ENCODE measurements at places on chromosomes 16 and 17.

- no peaks in the 10 kb centered on the region for H3K27me3 ChIP-seq
- DNase-seq = no peak
- H3K4me1 ChIP-seq = peaks cover 23% of the 10 kb centered on the region
Observed at GRCh38 chr17:82236142-82236971, 7.5 kb downstream of the SLC16A3 start.

DNA sequence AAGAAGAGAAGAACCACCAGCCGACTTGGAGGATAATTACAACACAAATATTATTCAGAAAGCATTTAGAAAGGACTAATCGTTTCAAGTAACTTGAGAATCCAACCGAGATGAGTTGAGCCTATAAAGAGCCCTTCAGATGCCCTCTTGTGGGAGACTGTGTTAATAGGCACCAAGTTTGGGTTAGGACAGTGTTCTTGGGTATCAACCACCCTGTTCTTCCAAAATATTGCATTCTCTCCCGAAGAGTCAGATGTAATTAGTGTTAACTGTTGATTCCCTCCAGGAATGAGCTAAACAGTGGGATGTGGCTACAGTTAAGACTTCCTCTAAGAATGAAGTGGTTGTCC is 87.8 kb upstream of the NOL11 start:
- peaks cover 14% of the 10 kb centered on the region for H3K36me3 ChIP-seq
- DNase-seq = no peak
- peaks cover 34% of the 10 kb centered on the region for H3K4me1 ChIP-seq
- no peak overlapping the region for H3K4me3 ChIP-seq
- peak overlapping the region; percentile 68 for H3K27ac ChIP-seq

DNA sequence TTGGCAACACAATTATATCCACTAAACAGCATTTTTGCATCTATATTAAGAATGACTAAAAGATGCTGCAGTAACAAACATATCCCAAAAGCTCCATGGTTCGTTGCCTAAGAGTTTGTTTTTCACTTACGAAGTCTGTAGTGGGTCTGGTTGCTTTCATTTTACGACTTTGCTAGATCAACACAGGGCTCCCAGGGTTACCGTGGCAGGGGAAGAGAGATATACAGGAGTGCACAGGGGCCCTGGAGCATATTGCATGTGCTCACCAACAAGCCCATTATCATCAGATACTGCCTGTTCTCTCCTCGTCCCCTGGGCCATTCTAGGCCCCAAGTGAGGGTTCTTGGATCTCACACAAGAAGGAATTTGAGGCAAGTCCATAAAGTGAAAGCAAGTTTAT is 3.1 kb upstream of the MMP2 start:
- peaks cover 33% of the 10 kb centered on the region for H3K27me3 ChIP-seq
- H3K4me1 ChIP-seq = no peaks in the 10 kb centered on the region
- H3K36me3 ChIP-seq = no peaks in the 10 kb centered on the region
- H3K4me3 ChIP-seq = no peak overlapping the region

DNA sequence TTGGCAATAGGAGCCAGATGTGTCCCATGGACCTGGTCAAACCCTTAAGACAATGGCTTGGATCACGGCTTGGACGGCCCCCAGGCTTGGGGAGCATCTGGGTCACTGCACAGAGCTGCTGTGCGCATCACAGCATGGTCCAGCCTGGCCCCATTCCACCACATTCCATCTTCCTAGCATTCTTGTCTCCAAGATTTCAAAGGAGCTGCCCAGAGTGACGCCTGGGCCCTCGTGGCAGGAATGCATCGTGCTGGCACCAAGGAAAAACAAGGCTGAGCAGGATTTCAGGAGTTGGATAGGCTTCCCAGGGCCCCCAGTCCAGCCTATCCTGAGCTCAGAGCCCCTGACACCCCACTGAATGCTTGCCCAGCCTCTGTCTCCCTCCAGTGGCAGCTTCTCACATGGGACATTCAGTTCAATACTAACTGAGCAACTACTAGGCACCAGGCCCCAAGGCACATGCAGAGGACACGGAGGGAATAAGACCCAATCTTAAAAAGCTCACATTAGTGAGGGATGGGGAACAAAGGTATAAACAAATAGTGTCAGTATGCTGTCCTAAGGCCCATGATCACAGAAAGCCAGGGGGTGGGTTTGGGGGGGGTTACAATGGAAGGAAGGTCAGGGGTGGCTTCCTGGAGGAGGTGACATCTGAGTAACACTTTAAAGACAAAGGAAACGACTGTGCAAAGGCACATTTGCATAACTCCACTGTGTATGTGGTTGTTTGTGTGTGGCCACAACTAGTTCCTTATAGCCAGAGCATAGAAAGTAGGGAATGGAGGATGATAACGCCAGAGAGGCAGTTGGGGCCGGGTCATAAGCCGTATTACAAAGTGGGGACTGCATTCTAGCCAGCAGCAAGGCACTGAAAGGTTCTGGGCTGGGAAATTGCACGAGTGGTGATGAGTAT is 34.1 kb downstream of the TK2 start:
- no peaks in the 10 kb centered on the region for H3K36me3 ChIP-seq
- DNase-seq = peak; percentile 74
- peaks cover 47% of the 10 kb centered on the region for H3K4me1 ChIP-seq
- H3K4me3 ChIP-seq = peak overlapping the region; percentile 92
- H3K27me3 ChIP-seq = no peaks in the 10 kb centered on the region
- peak overlapping the region; percentile 100 for H3K27ac ChIP-seq

DNA sequence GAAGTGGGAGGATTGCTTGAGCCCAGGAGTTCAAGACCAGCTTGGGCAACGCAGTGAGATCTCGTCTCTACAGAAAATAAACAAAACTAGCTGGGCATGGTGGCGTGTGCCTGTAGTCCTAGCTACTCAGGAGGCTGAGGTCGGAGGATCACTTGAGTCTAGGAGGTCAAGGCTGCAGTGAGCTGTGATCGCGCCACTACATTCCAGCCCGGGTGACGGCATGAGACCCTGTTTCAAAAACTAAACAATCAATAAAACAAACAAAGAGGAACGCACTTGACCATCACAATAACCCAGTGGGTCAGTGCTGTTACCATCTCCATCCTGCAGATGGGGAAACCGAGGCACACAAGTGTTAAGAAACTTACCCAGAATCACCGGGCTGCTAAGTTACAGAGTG is 13.7 kb downstream of the ZNF500 start:
- H3K36me3 ChIP-seq = peaks cover 6% of the 10 kb centered on the region
- no peak overlapping the region for H3K4me3 ChIP-seq
- peaks cover under 1% of the 10 kb centered on the region for H3K4me1 ChIP-seq
- H3K27ac ChIP-seq = no peak overlapping the region

DNA sequence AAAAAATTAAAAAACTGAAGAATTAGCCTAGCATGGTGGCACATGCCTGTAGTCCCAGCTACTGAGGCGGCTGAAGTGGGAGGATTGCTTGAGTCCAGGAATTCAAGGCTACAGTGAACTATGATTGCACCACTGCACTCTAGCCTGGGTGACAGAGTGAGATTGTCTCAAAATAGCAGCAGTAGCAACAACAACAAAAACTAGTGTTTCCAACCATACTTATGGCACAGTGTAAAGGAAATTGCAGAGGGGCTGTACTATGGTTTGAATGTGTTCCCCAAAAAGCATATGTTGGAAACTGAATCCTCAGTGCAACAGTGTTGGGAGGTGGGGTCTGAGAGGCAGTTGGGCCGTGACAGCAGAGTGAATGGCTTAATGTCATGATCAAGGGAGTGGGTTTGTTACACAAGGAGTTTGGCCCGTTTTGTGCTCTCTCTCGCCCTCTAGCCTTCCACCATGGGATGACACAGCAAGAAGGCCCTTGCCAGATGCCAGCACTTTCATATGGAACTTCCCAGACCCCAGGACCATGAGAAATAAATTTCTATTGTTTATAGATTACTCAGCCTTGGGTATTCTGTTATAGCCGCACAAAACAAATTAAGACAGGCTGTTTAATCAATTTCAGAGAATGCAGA is 70.0 kb downstream of the PGS1 start:
- H3K36me3 ChIP-seq = no peaks in the 10 kb centered on the region
- no peaks in the 10 kb centered on the region for H3K27me3 ChIP-seq
- no peak overlapping the region for H3K27ac ChIP-seq
- no peak for DNase-seq
- no peak overlapping the region for H3K4me3 ChIP-seq

DNA sequence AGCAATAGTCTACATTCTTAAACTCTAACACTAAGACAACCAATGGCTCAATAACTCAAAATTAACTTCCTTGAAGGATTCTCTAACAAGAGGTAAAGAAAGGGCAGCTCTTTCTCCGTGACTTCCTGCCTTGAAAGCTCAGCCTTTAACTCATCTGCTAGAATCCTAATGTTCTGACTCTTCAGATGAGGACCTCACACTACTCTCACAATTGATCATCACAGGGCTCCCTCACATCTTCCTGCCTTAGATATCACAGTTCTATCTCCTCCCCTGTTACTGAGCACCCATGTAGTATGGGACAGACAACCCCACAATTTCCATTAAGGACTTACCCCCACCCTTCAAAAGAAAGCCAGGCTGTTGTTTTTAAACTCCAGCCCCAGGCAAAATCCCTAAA is 33.5 kb downstream of the SMURF2 start:
- H3K4me3 ChIP-seq = peak overlapping the region; percentile 31
- H3K36me3 ChIP-seq = no peaks in the 10 kb centered on the region
- H3K4me1 ChIP-seq = peaks cover 63% of the 10 kb centered on the region
- H3K27ac ChIP-seq = peak overlapping the region; percentile 32
- H3K27me3 ChIP-seq = no peaks in the 10 kb centered on the region

DNA sequence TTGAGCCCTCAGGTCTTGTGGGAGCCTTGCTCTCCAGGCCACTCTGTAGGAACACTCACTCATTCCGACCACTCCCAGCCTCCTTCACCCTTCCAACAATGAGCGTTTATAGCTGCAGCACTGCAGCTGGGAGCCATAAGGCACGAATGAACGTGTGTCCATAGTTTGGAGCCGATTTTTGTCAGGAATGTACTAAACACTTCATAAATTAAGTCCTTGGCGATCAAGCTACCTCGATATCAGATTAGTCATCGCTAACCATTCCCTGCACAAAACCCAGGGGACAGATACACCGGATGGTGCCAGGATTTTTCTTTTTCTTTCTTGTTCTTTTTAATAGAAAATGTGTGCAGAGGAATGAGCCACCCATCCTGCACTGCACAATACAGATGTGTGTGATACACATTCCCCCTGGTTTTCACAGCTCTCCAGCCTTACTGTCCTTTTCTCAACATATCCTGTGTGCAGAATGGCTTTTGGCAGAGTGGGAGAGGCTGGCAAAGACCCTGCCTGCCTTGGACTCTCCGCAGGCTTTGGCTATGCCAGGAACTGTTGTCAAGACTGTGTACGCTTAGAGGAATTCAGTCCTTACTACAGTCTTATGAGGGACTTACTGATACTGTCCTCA is 68.4 kb upstream of the ELAC2 start:
- H3K36me3 ChIP-seq = no peaks in the 10 kb centered on the region
- no peak overlapping the region for H3K4me3 ChIP-seq
- H3K27me3 ChIP-seq = peaks cover 24% of the 10 kb centered on the region
- no peaks in the 10 kb centered on the region for H3K4me1 ChIP-seq

GRCh38 chr17:80262775-80263244 is 2.2 kb downstream of the RNF213 start:
- no peak for DNase-seq
- H3K27me3 ChIP-seq = no peaks in the 10 kb centered on the region
- H3K27ac ChIP-seq = no peak overlapping the region
- H3K4me3 ChIP-seq = peak overlapping the region; percentile 90

GRCh38 chr17:40659911-40660310 is 5.1 kb downstream of the KRT222 start:
- no peak overlapping the region for H3K4me3 ChIP-seq
- no peaks in the 10 kb centered on the region for H3K4me1 ChIP-seq
- no peaks in the 10 kb centered on the region for H3K36me3 ChIP-seq
- no peak overlapping the region for H3K27ac ChIP-seq
- H3K27me3 ChIP-seq = peaks cover 42% of the 10 kb centered on the region

DNA sequence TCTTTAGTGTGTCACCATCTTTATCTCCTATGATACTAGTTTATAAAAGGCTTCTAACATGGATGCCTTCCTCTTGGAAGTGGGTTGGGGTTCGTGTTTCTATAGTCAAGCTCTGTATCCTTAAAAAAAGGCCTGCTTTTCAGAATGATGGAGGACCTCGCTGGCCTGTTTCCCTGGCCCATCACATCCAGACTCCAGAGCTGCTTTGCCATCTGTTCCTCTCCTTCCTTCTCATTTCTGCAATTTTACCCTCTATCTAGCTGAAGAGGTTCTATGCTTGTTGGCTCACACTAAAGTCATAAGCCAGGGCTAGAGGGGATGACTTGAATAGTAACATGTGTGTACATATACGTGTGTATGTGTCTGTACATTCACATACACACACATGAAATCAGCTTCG is 450.8 kb upstream of the HSBP1 start:
- H3K27me3 ChIP-seq = peaks cover 10% of the 10 kb centered on the region
- H3K27ac ChIP-seq = no peak overlapping the region
- H3K4me1 ChIP-seq = no peaks in the 10 kb centered on the region
- H3K36me3 ChIP-seq = no peaks in the 10 kb centered on the region
- DNase-seq = no peak

- no peaks in the 10 kb centered on the region for H3K36me3 ChIP-seq
- H3K4me3 ChIP-seq = no peak overlapping the region
- peaks cover 48% of the 10 kb centered on the region for H3K27me3 ChIP-seq
Observed at GRCh38 chr17:38585056-38585917, 20.5 kb downstream of the SRCIN1 start.

DNA sequence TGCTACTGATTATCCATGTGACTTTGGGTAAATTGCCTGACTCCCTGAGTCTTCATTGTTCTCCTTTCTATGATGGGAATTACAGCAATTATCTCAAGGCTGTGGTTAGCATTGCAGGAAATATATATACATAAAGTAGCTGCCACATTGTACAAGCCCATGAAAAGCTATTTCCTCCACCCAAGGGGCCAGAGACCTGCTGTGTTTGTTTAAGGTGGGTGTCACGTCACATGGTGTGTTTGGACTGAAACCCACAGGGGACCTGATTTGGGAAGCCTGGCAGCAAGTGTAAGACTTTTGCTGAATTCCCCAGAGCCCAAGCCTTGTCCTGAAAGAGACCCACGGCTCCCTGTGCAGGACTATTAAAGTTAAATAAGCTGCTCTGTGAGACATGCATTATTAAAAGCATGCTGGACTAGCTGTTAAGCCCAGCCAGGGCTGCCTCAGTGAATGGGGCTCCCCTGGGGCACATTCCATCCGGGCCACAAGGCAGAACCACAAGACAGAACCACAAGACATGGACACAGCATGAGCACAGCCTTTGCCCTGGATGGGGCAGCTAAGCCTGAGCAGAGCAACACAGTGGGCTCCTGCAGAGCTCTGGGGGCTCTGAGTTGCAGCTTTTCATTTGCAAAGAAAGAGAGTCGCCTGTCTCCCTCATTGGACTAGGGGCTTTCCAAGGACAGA is 148.9 kb downstream of the SPACA3 start:
- no peaks in the 10 kb centered on the region for H3K4me1 ChIP-seq
- peaks cover 24% of the 10 kb centered on the region for H3K27me3 ChIP-seq
- no peak overlapping the region for H3K27ac ChIP-seq
- H3K36me3 ChIP-seq = no peaks in the 10 kb centered on the region
- H3K4me3 ChIP-seq = no peak overlapping the region

- no peaks in the 10 kb centered on the region for H3K27me3 ChIP-seq
- no peaks in the 10 kb centered on the region for H3K36me3 ChIP-seq
- H3K27ac ChIP-seq = peak overlapping the region; percentile 64
- H3K4me1 ChIP-seq = no peaks in the 10 kb centered on the region
- DNase-seq = no peak
Observed at GRCh38 chr17:30939051-30939689, 17.4 kb downstream of the ADAP2 start.

- H3K27ac ChIP-seq = no peak overlapping the region
- no peak overlapping the region for H3K4me3 ChIP-seq
- H3K36me3 ChIP-seq = no peaks in the 10 kb centered on the region
- H3K4me1 ChIP-seq = no peaks in the 10 kb centered on the region
- no peak for DNase-seq
Observed at GRCh38 chr16:55328611-55329569, 4.9 kb downstream of the IRX6 start.

- H3K4me1 ChIP-seq = no peaks in the 10 kb centered on the region
- no peak overlapping the region for H3K4me3 ChIP-seq
- H3K27ac ChIP-seq = no peak overlapping the region
- H3K36me3 ChIP-seq = no peaks in the 10 kb centered on the region
- peaks cover 7% of the 10 kb centered on the region for H3K27me3 ChIP-seq
Observed at GRCh38 chr17:29190039-29190438, 9.8 kb upstream of the MYO18A start.
